Posterior cingulate gyrus (tissue), 11 donors: ENCODE measurements at places on chromosomes 6 and 20.

DNA sequence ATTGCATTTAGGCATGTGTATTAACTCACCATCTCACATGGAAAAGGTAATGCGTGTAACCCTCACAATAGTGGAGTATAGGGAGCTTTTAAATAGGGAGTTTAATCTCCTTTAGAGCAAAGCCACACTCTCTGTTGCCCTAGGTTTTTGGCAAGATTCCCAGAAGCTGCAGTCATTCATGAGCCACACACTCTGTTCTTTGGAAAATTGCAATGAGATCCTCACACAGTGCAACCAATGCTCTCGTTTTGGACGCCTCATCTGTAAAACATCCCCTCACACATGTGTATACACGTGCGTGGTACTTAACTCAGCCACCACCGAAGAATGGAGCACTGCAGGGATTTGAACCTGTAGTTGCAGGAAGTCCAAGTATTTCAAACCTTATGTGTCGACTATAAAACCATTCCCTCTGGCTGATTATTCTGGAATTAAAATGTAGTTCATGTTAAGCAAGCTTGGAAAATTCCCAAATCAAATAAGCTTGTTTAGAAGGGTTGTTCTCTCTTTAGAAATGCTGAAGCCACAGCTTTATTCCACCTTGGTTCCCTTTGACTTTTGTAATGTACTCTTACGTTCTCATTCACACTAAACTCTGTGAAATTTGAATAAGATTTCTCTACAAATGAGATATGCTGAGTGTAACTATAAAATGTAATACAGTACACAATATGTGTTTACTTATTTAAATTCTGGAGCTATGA lies 489.8 kb upstream of the MANEA start:
- DNase-seq = no peak

- no peak for DNase-seq
These were observed 40.6 kb downstream of the DTNBP1 start for GRCh38 chr6:15622045-15622740.

GRCh38 chr20:58459058-58459750 lies 56.0 kb downstream of the APCDD1L start:
- DNase-seq = no peak

DNA sequence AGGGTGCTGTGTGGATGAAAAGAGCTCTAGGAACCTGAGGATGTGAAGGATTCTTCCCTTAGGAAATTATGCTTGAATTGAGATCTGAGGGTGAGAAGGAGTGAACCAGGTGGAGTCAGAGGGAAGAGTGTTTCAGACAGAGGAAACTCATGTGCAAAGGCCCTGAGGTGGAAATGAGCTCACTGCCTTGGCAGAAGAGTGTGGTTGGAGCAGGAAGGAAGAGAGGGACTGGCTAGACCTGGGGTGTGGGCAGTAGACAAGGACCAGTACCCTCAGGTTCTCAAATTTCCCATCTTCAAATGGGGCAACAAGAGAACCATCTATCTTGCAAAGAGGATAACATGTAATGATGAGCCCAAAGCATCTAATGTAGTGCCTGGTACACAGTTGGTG lies 24.0 kb upstream of the GTSF1L start:
- no peak for DNase-seq

DNA sequence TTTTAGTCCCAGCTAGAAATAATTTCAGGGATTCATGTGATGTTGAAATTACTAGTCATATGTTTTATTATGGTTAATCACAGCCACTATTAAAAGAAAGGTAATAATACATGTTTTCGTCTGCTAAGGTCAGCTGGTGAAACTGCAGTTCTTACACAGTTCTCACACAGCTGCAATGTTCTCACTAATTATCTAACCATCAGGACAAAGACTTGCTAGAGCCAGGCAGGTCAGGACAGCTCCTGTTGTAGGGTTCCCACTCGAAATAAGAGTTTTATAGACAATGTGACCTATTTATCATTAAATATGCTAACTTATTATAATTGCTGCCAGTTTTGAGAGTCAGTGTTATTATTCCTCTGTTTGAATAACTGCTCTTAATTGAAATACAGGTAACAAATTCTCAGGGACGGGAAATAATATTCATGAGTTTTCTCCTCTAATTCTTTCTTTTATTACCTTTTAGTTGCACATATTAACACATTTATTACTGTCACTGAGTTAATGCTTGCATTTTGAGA lies 97.9 kb downstream of the GJA1 start:
- DNase-seq = no peak

GRCh38 chr6:46299253-46299652 lies 128.5 kb upstream of the ENPP5 start:
- DNase-seq = no peak

DNA sequence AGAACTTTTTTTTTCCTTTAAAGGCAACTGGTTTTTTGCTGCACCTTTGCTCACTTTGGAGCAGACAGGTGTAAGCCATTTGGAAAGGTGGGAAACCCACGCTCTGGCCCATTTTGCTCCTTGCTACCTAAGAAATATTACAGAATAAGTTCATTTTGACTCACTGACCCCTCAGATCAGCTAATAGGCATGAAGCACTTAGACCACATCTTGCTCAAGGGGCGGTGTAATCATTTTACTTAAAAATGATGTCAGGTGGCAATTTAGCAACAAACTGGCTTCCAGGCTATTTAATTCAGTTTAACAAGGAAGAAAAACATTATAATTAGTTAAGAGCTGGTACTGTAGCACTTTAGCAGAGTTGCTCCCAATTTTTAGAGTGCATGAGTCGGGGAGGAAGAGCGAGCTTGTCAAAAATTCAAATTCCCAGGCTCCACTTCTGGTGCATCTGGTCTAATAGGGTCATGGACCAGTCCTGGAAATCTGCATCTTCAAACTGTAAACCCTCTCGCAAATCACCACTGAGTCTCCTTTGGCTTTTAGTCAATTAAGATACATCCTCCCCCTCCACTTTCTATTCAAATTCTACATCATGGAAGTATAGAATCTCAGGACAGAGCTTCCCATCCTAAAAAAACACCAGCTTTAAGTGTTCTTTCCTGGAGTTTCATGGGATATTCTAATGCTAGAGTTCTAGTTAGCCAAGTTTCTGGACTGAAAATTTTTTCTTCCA lies 38.2 kb downstream of the JAG1 start:
- no peak for DNase-seq
